Stimulated activated CD4-positive, alpha-beta T cell treated with anti-CD3 and anti-CD28 coated beads, Interleukin-1b, Interleukin-23, amount 100 ng/mL, for 48 hours (primary cell): ENCODE measurements at places on chromosomes 3 and 15.

DNA sequence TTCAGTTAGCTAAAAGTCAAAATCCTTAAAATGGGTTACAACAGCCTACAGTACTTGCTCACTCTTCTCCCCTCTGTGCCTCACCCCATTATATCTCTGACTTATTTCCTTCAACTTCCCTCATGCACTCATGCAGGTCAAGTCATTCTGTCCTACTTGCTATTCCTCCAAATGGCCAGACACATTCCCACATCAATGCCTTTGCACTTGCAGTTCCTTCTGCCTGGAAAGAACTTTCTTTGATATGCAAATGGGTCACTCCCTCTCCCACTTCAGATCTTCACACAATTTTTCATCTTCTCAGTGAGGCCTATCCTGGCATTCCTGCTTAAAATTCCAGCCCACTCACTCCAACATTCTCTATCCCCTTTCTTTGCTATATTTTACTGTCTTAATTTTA, 547.2 kb upstream of the TGFBR2 start:
- no peak for DNase-seq

DNA sequence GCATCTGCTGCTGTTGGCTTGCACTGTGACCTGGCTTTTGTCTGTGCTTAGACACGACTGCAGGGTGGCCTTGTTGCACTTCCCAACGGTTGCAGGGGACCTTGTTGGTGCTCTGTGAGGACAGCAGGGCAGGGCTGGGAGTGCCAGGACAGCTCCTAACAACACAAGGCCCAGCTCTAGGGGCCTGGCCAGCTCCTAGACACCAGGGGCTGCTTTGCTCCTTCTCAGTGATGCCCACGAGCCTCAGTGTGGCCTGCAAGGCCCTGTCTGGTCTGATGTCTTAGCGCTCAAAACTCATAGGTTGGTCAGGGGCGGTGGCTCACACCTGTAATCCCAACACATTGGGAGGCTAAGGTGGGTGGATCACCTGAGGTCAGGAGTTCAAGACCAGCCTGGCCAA, 149.1 kb downstream of the CHSY1 start:
- DNase-seq = no peak

GRCh38 chr15:70151003-70151402, 53.3 kb upstream of the TLE3 start:
- DNase-seq = no peak

DNA sequence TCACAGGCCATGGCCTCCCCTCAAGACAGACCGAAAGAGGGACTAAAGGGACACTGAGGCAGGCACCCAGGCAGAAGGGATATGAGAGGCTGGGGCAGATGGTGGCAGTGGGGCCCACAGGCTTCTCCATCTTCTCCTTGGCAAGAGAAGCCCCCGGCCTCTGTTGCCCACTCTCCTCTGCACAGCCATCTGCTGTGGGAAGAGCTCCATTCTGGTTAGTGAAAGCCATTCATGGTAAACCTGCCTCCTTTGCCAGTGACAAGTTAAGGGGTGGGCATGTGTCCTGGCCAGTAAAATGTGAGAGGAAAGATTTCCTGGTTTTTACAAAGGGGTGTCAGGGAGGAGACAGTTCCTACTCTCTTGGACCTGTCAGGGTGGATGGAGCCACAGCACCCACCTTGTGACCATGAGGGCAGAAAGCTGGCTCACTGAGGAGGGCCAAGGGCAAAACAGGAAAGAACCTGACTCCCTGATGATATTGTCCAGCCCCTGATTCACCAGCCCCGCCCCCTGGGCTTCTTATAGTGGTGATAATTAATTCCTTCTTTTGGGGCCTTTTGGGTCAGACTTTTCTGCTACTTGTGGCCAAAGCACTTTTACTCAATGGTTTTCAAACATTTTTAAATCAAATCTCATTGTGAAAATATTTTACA, 130.4 kb upstream of the SMAD3 start:
- no peak for DNase-seq

DNA sequence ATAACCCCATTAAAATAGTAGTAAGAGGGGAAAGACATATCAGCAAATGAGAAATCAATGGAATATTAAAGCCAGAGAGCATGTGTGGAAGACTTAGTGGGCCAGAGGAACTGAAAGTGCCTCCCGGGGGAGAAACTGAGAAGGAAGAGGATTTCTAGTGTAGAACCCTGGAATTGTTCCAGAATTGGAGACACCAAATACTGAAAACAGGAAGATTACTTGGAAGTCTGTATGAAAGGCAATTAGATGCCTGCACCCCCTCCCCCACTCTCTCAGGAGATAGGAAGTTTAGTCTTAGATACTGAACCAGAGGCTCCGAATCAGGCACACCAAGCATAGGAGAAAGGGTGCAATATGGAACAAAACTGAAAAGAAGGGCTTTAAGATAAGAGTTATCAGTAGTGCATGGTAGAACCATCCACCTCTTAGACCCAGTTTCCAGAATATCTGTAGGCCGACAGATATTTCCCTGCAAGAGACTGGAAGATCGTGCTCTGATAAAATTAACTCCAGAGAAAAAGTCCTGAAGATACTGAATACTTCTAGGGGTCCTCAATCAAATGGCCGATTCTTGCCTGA, 32.4 kb downstream of the KLHL18 start:
- no peak for DNase-seq
